ENCODE measurements at places on chromosomes 5 and 9.
A peak's percentile ranks its signal among the peaks of the same experiment; 100 is the strongest.

GRCh38 chr5:141369994-141370848 lies at the start of gene PCDHGB3:
PCDHGB3 (plus strand) TSS chr5:141370242; CDS start chr5:141370395, 153 bp downstream.
- DNase-seq = peak; percentile 43

DNA sequence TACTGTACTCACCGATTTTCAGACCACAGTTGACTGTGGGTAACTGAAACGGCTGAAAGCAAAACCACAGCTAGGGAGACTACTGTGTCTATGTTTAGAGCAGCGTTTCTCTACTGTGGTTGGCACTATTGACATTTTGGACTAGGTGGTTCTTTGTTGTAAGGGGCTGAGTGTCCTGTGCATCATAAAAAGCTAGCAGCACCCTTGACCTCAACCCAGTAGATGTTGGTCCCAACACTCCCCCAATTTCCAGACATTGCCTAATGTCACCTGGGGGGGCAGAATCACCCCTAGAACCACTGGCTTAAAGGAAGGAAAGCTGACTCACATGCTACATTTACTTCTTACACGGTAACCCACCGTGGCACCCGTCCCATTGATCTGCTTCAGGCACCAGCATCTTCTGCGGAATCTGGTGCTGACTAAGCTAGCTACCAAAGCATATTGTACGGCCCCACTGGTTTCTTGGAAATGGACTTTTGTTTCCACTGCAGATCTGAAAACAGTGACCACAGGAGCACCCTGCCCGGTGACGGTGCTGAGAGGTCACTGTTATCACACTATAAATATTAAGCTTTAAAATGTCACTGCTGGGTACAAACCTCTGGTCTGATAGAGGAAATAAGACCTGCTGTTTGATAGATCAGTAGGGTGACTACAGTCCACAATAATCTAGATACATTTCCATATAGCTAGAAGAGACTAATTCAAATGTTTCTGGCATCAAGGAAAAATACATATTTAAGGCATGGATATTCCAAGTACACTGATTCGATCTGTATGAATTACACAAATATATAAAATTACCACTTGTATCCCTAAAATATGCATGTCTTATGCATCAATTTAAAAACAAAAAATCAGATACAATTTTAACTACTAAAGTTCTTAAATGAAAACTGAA lies 151.4 kb downstream of the HSD17B3 start:
- no peak for DNase-seq

- no peak for DNase-seq
Observed at GRCh38 chr5:59559323-59559722, 334.2 kb downstream of the PDE4D start.

DNA sequence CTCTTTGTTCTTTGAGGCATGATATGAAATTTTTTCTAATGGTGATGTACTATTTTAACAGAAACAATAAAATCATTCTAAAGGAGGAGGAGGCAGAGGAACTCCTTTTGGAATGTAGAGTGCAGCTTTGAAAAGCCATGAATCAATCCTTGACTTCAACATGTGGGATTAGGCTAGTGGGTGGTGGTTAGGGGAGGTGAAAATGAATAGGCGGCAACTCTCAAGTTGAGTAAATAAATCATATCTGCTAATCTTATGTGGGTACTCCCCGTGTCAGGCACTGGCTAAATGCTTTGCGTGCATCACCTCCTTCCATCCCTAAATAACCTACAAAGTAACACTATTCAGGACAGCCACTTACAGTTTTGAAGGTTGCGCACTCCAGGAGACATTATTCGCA lies 35.1 kb downstream of the FAM81B start:
- no peak for DNase-seq

- no peak for DNase-seq
Observed at GRCh38 chr5:124825983-124826337, 79.5 kb upstream of the ZNF608 start.

DNA sequence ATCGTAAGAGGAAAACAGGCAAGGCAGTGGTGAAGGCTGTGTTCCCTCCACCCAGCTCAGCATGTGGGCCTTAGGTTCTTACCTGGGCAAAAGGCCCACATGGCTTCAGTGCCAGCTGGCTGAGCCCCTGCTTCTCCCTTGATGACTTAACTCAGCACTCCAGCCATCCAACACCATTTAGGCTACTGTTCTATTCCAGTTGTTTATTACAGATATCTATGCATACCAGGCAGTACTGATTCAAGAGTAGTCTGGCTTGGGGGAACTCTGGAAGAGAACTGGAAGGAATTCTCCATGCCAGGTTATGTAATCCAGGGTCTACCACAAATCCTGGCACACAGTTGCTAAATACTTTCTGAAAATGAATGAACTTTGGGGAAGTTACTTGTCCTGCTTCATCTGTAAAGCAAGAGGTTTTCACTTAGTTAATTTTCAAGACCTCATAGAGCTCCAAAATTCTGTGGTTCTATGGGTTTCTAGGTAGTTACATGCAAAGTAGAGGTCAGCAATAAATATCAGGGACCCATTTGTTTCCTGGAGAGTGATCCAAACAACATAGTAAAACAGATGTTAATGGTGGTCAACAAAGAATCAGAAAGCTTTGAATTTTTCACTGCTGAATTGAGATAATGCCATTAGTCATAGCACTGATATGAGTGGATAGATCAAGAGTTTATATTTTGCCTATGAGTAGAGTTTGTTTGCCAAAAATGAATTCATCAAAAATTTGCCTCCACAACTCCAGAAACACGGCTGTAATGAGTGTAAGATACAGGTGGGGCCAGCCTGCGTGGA lies 88.2 kb upstream of the OSMR start:
- DNase-seq = no peak

GRCh38 chr5:67969631-67970030 lies 245.9 kb upstream of the PIK3R1 start:
- DNase-seq = no peak

DNA sequence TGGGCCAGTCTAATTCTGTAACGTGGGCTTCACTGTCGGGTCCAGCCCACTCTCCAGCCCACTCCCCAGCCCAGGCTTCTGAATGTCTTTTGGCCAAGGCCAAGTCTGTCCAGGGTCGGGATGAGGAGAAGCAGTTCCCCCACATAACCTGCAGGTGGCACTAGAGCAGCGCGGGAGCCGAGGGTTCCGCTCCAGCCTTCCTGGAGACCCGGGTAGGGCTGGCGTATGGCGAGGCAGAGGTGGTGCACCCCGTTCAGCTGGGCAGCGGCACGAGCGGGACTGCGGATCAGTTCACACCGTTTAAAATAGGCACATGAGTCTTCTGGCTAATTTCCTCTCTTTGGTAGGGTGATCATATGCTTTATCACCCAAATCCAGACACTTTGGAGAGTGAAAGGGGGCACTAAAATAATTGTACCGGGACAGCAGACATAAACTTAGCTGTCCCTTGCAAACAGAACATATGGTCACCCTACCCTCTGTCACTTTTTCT lies 185.9 kb downstream of the MSX2 start:
- peak; percentile 77 for DNase-seq

DNA sequence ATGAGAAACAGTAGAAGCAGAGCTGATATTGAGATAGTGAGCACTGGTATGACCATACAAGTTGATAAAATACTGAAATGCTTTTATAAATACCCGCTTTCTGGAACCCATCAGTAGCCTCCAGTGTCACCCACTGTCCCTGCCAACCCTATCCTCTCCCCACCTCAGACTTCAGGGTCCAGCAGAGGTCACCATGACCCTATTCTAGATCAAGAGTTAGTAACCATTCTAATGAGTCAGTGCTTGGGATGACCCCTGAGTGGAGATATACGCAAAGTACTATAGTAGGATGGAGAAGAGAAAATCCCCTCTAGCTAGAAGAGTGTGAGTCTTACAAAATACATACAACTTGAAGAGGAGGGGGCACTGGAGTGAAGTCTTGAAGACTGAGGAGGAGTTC lies 297.9 kb upstream of the BRINP1 start:
- DNase-seq = no peak

DNA sequence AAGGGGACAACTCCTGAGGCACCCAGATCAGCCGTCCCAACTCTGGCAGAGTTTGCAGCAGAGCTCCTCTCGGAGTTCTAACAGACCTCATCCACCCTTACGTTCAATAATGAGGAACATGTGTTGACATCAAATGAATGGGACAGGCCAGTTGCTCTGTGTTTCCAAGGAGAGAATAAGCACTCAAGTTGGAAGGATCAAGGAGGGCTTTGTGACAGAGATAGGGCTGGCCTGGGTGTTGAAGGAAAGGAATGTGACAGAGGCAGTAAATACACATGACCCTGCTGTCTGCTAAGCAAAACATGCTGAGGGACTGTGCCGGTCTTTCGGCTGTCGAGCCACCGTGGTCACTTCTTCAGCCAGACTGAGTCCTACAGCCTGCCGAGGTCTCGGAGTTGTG lies 48.2 kb downstream of the GPR107 start:
- DNase-seq = no peak

DNA sequence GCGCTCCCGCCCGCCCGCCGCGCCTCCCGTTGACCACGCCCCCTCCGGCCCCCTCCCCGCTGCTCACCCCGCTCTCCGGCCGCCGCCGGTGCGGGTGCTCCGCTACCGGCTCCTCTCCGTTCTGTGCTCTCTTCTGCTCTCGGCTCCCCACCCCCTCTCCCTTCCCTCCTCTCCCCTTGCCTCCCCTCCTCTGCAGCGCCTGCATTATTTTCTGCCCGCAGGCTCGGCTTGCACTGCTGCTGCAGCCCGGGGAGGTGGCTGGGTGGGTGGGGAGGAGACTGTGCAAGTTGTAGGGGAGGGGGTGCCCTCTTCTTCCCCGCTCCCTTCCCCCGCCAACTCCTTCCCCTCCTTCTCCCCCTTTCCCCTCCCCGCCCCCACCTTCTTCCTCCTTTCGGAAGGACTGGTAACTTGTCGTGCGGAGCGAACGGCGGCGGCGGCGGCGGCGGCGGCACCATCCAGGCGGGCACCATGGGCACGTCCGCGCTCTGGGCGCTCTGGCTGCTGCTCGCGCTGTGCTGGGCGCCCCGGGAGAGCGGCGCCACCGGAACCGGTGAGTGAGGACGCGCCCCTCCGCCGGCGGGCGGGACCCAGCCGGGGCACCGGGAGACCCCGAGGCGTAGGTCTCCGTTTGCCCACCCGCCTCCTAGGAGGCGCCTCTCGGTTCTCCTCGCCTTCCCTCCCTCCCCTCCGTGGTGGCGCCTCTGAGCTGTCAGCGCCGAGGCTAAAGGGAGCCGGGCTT lies at the start of gene VLDLR:
Gene VLDLR, plus strand, starts transcription at position 66 of the 739 bp plus-strand sequence. Its CDS starts 403 bp downstream, at position 469.
- peak; percentile 15 for DNase-seq

DNA sequence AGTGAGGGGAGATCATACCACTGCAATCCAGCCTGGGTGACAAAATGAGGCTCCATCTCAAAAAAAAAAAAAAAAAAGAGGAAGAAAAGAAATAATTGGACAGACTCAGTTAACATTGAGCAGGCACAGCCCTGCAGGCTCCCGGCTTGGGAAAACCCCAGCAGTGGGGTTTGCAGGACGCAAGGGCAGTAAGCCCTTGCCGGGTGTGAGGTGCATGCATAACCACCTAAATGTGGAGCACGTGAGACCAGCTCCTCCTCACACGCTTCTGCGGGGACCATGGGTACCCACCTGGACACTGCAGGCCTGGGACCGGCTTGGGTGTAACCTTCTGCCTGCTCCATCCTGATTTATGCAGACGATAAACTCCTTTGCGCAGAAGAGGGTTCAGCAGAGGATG lies 4.8 kb upstream of the SLC6A18 start:
- DNase-seq = no peak

- no peak for DNase-seq
Observed at GRCh38 chr5:81007637-81008027, 47.5 kb downstream of the RASGRF2 start.

- no peak for DNase-seq
Observed at GRCh38 chr5:1035421-1036405, 27.1 kb downstream of the NKD2 start.

DNA sequence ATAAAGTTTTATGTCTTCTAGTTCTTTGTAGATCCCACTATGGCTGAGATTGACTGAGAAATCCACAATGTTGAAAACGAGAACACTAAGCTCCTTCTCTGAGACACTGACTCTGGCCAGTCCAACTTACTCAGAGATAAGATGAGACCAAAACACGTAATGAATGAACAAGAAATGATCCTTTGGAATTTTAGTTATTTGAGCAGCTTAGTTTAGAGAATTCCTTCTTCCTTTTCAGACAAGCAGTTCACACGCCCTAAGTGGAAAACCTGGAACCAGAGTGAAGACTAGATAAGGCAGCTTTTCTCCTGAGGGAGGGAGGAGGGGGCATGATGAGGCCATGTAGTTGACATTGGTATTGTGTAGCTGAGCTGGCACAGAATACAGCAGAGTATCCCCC lies 139.6 kb downstream of the GABRB2 start:
- no peak for DNase-seq

- no peak for DNase-seq
Observed at GRCh38 chr9:71270554-71270953, 149.1 kb upstream of the TRPM3 start.

- DNase-seq = no peak
Observed at GRCh38 chr5:61965490-61965889, 340.5 kb upstream of the KIF2A start.

GRCh38 chr5:112379542-112380325 lies 39.3 kb downstream of the EPB41L4A start:
- DNase-seq = no peak

- no peak for DNase-seq
Observed at GRCh38 chr9:120946259-120946658, 19.7 kb upstream of the TRAF1 start.

- DNase-seq = no peak
Observed at GRCh38 chr5:78587081-78587774, 61.3 kb downstream of the LHFPL2 start.
